SJCRH30 (cell line): ENCODE measurements at places on chromosomes 5 and 9. TPM values are rescaled to one million over a fixed set of nuclear protein-coding genes. Genes with fewer than 3 reads are reported as not detected.

GRCh38 chr9:22064957-22065356 is 55.9 kb upstream of the CDKN2B start:
- no peak overlapping the region for H3K27ac ChIP-seq
- H3K4me1 ChIP-seq, result no peaks in the 10 kb centered on the region
- no peak overlapping the region for H3K4me3 ChIP-seq

- peak overlapping the region; percentile 99 for H3K27ac ChIP-seq
- DNase-seq, result peak; percentile 34
- H3K36me3 ChIP-seq, result no peaks in the 10 kb centered on the region
- no peaks in the 10 kb centered on the region for H3K27me3 ChIP-seq
- peaks cover 26% of the 10 kb centered on the region for H3K4me1 ChIP-seq
- H3K4me3 ChIP-seq, result peak overlapping the region; percentile 78
Measured at GRCh38 chr5:7396713-7397454, 946 bp downstream of the ADCY2 start.

TMEM245 gene
- 49.7 and 50.7 TPM in 2 replicates for total RNA-seq

DNA sequence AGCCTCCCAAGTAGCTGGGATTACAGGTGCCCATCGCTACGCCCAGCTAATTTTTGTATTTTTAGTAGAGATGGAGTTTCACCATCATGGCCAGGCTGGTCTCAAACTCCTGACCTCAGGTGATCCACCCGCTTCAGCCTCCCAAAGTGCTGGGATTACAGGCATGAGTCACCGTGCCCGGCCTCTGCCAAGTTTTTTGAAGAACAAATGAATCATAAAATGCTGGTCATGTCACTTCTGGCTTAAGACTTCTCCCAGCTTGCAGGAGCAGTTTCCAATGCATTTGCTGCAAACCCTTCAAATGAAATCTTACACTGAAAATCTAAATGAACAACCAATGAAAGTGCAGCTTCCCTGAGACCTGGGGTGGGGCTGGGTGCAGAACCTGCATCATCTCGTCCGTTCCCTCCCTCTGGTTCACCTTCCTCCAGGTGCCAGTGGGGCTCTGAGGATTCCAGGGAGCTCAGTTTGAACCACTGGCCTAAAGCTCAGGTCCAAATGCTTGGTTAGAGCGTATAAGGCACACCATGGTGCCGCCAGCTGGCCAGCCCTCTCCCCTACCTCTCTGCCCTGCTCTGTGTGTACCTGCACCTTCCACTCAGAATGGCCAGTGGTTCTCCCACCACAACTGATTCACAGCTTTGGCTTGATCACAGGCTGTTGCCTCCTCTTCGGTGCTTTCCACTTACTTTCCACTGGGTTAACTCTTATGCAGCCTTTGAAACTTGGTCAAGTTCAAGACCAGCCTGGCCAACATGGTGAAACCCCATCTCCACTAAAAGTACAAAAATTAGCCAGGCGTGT is 39.8 kb upstream of the FUBP3 start:
- no peaks in the 10 kb centered on the region for H3K36me3 ChIP-seq
- DNase-seq, result no peak
- H3K4me1 ChIP-seq, result peaks cover 20% of the 10 kb centered on the region

PCDHGB7 gene
- 0.91 and 1.8 TPM in 2 replicates for total RNA-seq

DNA sequence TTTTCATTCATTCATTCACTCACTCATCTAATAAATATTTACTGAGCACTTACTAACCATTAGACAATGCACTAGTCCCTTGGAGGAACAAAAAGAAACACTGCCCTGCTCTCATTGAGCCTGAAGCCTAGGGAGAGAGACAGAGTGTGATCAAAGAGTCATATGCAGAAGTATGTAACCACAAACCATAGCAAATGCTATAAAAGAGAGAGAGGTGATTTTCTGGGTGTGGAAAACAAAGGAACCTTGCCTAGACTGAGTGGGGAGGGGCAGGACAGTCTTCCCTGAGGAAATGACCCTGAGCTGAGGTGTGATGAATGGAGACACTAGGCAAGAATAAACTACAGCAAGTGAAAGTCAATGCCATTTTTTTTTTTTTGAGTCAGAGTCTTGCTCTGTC is 10.8 kb upstream of the ADRA1B start:
- H3K36me3 ChIP-seq, result no peaks in the 10 kb centered on the region
- DNase-seq, result peak; percentile 50
- no peak overlapping the region for H3K4me3 ChIP-seq
- peaks cover 16% of the 10 kb centered on the region for H3K4me1 ChIP-seq

CCDC152 gene
- 0.20 and 0.23 TPM in 2 replicates for total RNA-seq

- no peaks in the 10 kb centered on the region for H3K27me3 ChIP-seq
- peaks cover 13% of the 10 kb centered on the region for H3K4me1 ChIP-seq
- no peaks in the 10 kb centered on the region for H3K36me3 ChIP-seq
- no peak overlapping the region for H3K27ac ChIP-seq
- no peak for DNase-seq
- no peak overlapping the region for H3K4me3 ChIP-seq
Measured at GRCh38 chr9:89871871-89872331, 267.1 kb downstream of the GADD45G start.

GRCh38 chr5:125834438-125835115 is 588.6 kb upstream of the GRAMD2B start:
- H3K4me1 ChIP-seq, result no peaks in the 10 kb centered on the region
- no peaks in the 10 kb centered on the region for H3K27me3 ChIP-seq
- no peak overlapping the region for H3K4me3 ChIP-seq

DNA sequence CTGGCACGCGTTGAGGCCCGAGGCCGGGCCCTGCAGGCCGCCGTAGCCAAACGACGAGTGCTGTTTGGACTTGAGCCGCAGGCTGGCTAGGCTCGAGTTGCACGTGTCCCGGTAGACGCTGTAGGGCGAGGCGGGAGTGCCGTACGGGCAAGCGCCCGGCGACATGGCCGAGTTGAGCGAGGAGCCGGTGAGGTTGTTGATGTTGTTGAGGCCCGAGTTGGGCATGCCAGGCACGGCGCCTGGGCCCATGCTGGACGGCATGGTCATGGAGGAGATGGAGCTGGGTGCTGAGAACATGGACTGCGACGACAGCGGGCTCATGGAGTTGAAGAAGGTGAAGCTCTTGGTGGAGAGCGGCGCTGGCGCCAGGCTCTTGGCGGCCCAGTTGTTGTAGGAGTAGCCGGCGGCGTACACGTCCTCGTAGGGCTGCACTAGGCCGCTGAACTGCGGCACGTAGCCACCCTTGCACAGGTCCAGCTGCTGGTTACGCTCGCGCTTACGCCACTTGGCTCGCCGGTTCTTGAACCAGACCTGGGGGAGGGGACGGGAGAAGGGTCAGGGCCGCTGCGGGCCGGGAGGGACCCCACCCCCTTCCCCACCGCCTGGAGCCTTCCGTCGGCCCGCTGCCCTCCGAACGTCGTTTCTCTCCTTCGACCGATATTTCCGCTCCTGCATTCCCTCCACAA is 5.1 kb downstream of the PITX1 start:
- H3K4me3 ChIP-seq, result no peak overlapping the region
- H3K36me3 ChIP-seq, result peaks cover 32% of the 10 kb centered on the region
- no peak overlapping the region for H3K27ac ChIP-seq
- H3K4me1 ChIP-seq, result peaks cover 25% of the 10 kb centered on the region
- H3K27me3 ChIP-seq, result no peaks in the 10 kb centered on the region

GRCh38 chr5:8720506-8720905 is 825.4 kb downstream of the SEMA5A start:
- no peaks in the 10 kb centered on the region for H3K36me3 ChIP-seq
- H3K27ac ChIP-seq, result no peak overlapping the region
- H3K27me3 ChIP-seq, result no peaks in the 10 kb centered on the region
- H3K4me1 ChIP-seq, result no peaks in the 10 kb centered on the region

DNA sequence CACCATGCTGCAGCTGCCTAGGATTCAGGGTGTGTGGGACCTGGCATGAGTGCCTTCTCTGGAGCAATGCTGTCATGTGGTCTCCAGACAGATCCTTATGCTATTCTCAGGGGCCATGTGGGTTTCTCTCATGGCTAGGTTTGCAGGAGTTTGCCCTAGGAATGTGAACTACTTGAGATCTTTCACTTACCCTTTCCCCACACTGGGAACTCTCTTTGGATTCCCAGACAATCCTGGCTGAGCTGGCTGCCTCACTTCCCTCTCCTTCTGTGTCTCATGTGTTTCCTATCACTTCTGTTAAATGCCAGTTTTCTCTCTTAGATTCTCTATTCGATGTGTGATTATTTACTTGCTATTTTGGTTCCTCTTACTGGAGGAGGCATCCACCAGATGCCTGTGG is 270.2 kb upstream of the RASA1 start:
- H3K4me3 ChIP-seq, result no peak overlapping the region
- no peak for DNase-seq
- no peaks in the 10 kb centered on the region for H3K36me3 ChIP-seq
- no peaks in the 10 kb centered on the region; the same call in 1 of the 2 replicates for H3K27me3 ChIP-seq

RNF180 gene
- 0.41 and 0.65 TPM in 2 replicates for total RNA-seq

- H3K36me3 ChIP-seq, result no peaks in the 10 kb centered on the region
- H3K4me3 ChIP-seq, result no peak overlapping the region
- no peaks in the 10 kb centered on the region for H3K27me3 ChIP-seq
Measured at GRCh38 chr5:170534177-170534576, 30.4 kb downstream of the KCNIP1 start.

DNA sequence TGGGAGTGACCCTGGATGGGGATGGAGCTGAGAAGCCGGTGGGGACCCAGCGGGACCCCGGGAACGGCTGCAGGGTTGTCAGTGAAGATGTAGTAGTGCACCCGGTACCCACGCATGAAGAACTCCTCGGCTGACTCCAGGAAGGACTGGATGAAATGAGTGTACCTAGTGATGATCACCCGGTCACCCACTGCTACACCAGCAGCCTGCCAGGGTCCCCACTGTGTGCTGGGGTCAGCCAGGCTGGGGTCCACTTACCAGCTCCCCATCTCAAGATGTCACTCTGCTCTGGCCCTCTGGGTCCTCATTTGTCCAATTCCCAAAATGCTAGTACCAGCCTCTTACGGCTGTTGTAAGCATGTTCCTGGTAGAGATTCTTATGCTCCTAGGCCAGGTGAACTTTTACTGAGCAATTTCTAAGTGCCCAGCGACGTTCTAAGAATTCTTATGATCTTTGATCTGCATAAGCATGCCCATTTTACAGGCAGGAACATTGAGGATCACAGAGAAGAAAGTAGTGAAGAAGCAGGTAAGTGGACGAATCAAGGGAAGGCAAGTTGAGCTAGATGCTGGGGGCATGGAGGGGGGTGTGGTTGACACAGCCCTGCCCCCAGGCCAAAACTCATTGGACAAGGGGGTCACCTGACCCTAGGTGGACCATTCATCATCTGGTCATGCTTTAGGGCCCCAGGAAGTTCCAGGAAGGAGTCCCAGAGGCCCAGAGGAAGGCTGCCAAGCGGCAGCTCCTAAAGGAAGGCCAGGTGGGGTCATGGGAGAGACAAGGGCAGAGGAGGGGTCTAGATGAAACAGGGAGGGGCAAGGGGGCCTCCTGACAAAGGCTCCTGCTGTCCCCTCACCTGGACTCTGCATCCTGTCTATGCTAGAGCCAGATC is 9.4 kb downstream of the GBGT1 start:
- peaks cover 8% of the 10 kb centered on the region; the same call in 1 of the 2 replicates for H3K27me3 ChIP-seq
- H3K4me3 ChIP-seq, result no peak overlapping the region
- H3K27ac ChIP-seq, result no peak overlapping the region
- no peak for DNase-seq

GRCh38 chr9:4305065-4305985 is 5.5 kb upstream of the GLIS3 start:
- no peak overlapping the region for H3K4me3 ChIP-seq
